ENCODE measurements at places on chromosomes 16 and 17.

DNA sequence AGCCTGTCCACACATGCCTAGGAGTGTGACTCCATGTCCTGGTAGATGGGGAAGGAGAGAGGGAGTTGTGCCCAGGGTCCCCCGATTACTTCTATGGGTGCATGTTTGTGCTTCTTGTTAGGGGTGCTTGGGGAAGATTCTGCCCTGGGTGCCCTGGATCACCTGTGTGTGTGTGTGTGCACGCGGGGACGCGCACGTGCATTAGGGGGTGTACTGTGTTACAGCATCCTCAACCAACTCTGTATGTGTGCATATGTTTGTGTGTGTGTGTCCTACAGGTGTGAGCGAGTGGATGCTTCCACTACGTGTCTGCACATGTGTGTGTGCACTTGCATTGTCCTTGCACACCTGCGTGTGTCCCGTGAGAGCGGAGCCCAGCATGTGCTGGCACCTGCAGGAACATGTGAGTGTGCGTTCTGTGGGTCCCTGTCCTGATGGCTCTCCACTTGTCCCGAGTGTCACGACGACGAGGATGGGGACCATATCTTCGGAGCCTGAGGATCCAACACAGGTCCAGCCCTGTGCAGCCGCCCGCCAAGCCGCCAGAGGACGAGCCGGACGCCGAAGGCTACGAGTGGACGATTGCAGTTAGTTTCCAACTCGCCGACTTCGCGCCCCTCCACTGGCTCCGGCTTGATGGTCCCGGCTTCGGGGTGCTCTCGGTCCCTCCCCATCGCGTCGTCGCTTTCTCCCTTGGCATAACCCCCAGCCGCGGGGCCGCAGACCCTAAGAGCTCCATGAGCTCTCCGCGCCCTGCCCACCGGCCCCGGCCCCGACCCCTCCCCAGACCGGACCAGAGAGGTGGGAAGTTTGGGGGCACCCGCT, 6.0 kb upstream of the TBC1D3B start:
- DNase-seq: no peak

DNA sequence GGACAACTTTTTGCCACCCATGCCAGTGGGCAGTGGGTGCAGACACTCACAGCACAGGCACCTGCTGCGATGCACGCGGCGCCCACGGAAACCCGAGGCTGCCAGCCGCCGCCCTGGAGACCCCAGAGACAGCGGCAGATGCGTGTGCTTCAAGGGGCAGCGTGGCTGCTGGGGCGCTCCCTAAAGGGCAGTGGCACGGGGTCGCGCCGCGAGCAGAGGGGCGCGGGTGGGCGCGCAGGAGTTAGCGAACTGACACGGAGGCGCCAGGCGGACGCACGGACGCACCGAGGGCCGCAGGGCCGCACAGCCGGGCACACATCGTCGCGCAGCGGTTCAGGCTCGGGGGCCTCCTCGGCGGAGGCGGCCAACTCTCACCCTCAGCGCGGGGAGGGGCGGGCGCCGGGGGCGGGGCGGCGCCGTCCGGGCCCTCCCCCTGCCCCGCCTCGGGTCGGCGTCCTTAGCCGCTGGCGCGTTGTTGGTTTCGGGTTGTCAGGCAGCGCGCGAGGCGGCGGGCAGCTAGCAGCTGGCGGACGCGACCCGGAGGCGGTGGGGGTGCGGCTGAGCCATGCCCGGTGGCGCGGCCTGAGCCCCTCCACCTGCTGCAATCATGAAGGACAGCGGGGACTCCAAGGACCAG, at the start of gene KIF19:
Gene KIF19 (plus strand): TSS at position 484 of the 637 bp plus-strand sequence. CDS start 124 bp downstream, at position 608.
- DNase-seq: no peak

GRCh38 chr17:48335858-48336500, 94.0 kb downstream of the SKAP1 start:
- no peak for DNase-seq

GRCh38 chr17:72397687-72398086, 276.9 kb downstream of the SOX9 start:
- no peak for DNase-seq

GRCh38 chr17:881778-882177, 97.8 kb downstream of the NXN start:
- no peak for DNase-seq

DNA sequence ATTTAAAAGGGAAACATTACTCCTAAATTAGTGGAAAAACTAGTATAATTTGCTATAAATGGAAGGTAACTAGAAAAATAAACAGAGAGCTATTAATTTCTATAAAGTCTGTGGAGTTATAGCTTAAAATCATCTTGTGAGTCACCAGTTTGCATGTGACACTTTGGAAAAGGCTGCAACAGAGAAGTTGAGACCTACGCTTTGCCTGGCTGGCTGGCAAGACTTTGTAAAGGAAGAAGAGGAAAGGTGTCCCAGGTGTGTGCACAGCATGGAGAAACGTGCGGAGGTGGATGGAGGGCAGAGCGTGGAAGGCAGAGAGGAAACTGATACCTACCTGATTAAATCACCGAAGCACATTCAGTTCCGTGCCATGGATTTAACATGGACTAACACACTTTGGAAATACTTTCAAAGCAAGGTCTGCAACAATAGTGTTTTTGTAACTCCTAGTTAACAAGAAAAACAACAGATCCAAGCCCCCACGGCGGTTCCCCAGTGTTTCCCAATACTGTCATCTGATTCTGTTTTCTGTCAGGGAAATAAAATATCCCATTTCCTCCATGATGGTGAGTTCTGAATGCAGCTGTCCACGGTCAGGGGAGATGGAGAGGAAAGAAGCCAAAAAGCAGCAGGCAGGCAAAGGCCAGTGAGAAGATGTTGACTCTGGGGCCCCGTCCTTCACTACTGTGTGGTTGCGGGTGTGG, 134.8 kb downstream of the XYLT1 start:
- no peak for DNase-seq

- DNase-seq: no peak
Observed at GRCh38 chr17:33686171-33686570, 393.1 kb upstream of the ASIC2 start.

DNA sequence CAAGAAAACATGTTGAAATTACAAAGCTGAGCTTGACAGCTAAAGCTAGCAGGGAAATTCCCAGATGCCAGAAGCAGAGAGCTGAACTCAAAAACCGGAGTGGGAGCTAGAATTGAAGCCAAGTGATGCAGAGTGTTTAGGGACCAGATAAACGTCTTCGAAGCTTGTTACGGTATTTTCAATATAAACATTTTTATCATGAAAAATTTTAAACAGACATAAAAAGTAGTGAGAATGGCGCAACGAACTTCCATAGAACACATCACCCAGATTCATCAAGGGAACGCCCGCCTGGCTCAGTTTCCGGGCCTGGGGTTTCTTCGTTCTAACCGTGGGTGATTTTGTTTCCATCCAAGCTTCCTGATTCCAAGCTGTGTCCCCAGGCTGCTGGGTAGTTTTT, 18.1 kb downstream of the SPNS2 start:
- no peak for DNase-seq

DNA sequence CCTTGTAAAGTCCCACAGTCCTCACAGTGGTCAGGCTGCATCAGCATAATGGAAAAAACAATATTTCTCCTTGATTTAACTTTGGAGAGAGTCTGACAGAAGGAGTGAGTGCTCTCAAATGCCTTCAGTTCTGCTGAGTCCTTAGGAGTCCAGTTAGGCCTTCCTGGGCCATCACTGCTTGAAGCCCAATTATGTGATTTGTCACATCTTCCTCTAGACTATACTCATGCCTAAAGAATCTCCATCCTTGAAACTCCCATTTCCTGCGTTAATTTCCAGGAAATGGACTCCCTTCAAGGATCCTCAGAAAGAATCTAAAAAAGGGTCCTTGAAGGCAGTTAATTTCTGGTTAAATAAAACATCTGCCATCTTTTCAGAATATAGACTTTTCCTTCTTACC, 52.8 kb downstream of the SLFN5 start:
- DNase-seq: no peak

DNA sequence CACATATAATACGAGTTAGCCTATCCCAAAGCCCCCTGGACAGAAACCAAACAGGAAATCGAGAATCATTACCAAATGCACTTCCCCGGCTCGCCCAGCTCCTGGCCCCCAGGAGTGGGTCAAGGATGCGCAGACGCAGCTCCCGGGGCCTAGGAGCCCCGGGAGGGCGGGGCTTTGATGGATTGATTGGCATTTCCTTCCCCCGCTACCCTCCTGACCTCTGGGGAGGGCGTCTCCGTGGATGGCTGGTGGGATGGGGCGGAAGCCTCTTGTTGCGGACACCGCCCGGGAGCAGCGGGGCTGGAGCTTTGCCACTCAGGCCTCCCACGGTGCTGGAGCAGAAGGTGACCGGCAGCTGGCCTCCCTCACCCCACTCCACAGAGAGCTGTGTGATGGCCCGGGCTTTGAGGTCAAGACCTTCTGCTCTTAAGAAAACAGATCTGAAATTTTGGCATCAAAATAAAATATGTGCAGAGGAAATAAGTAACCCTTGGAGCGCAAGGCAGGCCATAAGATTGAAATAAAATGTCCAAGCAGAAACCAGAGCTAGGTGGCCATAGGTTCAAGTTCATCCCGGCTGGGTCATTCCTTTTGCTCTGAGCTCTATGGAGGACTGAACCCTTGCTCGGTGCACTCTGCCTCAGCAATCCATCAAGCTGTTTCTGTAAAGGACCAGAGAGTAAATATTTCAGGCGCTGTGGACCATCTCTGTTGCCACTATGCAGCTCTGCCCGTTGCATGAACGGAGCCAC, 262.3 kb downstream of the SOX9 start:
- no peak for DNase-seq

DNA sequence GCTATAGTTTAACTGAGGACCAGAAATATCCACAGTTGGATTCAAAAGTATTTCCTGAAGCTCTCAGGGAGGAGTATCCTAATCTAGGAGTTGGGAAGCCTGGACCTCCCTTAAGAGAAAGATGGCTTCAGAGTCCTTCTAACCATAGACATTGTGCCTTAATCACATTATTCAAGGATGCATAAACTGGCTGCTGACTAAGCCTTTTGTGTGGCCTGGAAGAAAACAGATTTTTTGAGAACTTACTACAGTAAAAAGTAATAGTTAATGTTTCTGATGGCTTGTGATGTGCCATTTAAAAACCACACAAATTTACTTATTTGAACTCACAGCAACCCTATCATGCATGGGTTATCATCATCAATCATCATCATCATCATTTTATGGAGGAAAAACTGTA, 126.2 kb upstream of the RPL38 start:
- no peak for DNase-seq

- DNase-seq: no peak
Observed at GRCh38 chr17:60577147-60577915, 22.7 kb upstream of the PPM1D start.

DNA sequence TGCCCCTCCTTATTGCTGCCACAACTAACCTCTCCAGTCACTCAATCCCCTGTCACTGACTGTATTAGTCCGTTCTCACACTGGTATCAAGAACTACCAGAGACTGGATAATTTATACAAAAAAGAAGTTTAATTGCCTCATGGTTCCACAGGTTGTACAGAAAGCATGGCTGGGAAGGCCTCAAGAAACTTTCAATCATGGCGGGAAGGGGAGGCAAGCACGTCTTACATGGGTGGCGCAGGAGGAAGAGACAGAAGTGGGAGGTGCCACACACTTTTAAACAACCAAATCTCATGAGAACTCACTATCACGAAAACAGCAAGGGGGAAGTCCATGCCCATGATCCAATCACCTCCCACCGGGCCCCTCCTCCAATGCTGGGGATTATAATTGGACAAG, 86.0 kb upstream of the BCAR1 start:
- no peak for DNase-seq

DNA sequence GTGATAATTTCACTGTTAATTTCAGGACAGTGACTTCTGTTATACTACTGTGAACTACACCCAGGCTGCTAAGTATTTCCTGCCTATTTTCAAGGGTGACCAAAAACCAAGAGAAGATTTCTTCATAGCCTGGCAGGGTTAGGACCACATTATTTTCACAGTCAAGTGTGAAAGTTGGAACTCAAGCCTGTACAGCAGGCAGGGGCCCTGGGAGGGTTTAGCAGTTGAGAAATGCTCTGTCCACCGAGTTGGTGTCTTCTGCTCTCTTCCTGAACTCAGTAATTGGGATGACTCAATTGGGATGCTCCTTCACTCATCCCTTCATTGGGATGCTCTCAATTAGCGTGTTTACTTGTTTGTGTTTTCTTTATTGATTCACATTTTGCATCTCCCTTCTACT, 347.3 kb upstream of the CDH11 start:
- no peak for DNase-seq

- no peak for DNase-seq
Observed at GRCh38 chr17:79840269-79840988, 1.2 kb upstream of the CBX4 start.

GRCh38 chr17:40307740-40308239, 1.2 kb upstream of the RARA start:
- DNase-seq: no peak

Measured in thoracic aorta (tissue), 2 donors.